ENCODE measurements at places on chromosomes 12 and 14. TPM values are rescaled to one million over a fixed set of nuclear protein-coding genes. Genes with fewer than 3 reads are reported as not detected.

GRCh38 chr14:29913566-29913965 lies 14.1 kb downstream of the PRKD1 start:
- no peak for DNase-seq

- DNase-seq: no peak
Observed at GRCh38 chr12:57604454-57604991, at the start of gene DTX3. Gene DTX3, plus strand, starts transcription at chr12:57604824. Its CDS starts 1,694 bp downstream, at chr12:57606518.

- DNase-seq: peak; percentile 63
Observed at GRCh38 chr14:104800771-104801519, at the start of gene ZBTB42. Gene ZBTB42, plus strand, starts transcription at chr14:104801101. Its CDS starts 97 bp downstream, at chr14:104801198.

Gene SSPN
- total RNA-seq: 0.39 TPM

Gene CACNB3
- total RNA-seq: 8.1 TPM

Gene ACSS3
- 0.26 TPM for total RNA-seq

Gene BATF
- 5.7 TPM for total RNA-seq

Gene CLEC12A
- total RNA-seq: not detected

Gene VWF
- 467 TPM for total RNA-seq

Gene TAS2R20
- 2.3 TPM for total RNA-seq

Gene LEMD3
- 21.8 TPM for total RNA-seq

GRCh38 chr12:76101739-76102385 lies 17.4 kb upstream of the NAP1L1 start:
- no peak for DNase-seq

DNA sequence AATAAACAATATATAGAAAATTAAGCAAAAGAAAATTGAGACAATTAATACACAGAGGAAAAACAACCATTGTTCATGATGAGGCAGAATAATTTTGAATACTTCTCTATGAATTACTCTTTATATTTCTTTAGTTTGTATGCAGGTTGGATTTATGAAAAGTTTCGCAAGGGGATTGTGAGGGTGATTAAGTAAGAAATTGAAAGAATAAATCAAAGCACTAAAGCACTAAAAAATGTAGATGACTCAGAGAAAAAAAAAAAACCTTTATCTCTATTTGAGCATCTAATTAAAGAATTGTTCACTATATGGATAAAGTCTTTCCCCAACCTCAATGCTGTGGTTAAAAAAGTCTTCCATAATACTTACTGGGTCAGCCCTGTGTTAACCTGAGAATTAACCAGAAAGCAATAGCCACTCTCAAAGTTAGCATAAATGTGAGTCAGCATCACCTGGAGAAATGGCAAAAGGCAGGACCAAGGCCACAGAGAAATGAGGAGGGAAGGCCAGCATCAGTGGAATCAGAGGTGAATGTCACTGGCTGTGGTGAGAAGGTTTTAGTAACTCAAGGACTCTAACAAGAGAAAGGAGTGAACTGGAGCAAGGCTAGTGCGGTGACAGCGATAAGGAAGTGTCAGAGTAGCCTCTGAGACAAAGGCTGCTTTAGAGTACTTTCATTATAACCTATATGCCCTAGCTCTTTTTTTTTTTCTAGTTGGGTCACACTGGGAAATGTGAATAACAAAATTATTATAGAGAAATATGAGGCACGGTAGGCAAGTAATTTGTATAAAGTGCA lies 310.4 kb downstream of the KCNC2 start:
- DNase-seq: no peak

- DNase-seq: no peak
Observed at GRCh38 chr14:89613260-89614008, 196.4 kb upstream of the FOXN3 start.

GRCh38 chr14:82725213-82725612 lies 1191.6 kb upstream of the SEL1L start:
- no peak for DNase-seq

Gene MTERF2
- total RNA-seq: 6.2 TPM

Gene BBS10
- total RNA-seq: 8.6 TPM

Gene C3AR1
- 0.13 TPM for total RNA-seq

Gene SCN8A
- 0.38 TPM for total RNA-seq

DNA sequence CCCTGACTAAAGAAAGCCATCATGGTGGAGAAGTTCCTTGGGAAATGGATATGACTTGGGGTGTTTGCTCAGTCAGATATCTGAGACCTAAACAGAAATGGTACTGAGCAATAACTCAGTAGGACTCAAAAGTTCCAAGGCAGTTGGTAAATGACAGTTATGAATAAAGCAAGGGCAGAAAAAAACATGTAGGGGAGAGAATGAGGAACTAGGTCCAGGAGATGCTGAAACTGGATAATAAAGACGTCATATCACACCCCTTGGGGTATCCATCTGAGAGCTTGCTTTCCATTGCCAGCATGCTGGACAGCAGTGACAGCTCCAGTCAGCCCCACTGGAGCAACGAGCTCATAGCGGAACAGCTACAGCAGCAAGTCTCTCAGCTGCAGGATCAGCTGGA lies 37.5 kb downstream of the RPGRIP1 start:
- DNase-seq: no peak

DNA sequence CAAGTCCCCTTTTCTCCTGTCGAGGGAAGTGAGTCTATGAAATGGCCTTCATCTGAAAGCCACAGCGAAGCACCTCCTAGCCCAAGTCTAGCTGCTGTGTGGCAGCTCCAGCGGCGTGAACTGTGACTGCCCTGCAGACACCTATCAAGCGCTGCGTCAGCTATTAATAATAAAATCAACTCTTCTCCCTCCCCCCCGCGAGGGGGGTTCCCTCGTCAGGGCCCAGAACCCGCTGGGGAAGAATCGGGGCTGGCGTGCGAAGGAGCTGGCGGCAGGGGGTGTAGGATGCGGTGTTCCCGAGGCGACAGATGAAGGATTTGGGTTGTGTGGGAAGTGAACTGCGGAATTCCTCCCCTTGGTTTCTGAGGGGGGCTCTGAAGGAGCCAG lies 662 bp upstream of the ATP2A2 start:
- no peak for DNase-seq

DNA sequence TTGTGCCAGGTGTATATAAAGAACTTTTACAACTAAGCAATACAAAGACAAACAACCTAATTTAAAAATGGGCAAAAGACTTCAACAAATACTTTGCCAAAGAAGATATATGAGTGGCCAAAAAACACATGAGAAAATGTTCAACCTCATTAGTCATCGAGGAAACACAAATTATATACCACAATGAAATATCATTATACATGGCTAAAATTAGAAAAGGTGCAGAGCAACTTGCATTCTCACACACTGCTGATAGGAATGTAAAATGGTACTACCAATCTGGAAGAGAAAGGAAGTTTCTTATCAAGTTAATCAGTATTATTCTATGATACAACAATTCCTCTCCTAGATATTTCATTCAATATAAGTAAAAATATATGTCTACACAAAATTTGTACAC lies 131.6 kb upstream of the FRMD6 start:
- DNase-seq: peak; percentile 65

DNA sequence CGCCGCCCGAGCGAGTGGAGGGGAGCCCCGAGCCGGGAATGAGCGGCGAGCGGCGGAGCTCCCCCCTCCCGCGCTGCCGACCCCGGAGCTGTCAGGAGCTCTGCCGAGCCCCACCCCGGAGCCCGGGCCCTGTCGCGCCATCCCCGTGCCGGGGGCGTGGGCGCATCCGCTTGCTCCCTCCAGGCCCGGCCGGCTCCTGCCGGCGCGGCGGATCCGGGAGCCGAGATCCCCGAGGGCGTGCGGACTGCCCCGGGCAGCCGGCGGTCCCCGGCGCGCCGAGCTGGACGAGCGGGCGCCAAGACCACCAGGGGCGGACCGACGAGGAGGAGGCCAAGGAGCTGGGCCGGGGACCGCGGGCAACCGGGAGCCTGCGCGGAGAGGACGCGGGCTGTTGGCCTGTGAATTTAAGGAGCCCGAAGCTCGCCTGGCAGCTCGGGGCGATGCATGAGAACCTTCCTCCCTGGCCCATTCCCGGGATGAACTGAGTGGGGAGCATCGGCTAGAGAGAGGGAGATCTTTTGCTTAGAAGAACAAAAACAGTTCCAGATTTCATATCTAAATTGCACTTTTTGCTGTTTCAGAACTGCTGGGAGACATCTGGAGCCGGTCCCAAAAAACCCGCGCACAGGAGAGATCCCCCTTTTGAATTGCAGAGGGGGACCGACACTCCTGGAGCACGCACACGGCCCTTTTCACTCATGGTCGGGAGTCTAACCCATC lies 2.0 kb downstream of the PTHLH start:
- no peak for DNase-seq

Gene GLI1
- total RNA-seq: under 0.01 TPM

- no peak for DNase-seq
Observed at GRCh38 chr12:47731723-47732122, 6.4 kb upstream of the ENDOU start.

DNA sequence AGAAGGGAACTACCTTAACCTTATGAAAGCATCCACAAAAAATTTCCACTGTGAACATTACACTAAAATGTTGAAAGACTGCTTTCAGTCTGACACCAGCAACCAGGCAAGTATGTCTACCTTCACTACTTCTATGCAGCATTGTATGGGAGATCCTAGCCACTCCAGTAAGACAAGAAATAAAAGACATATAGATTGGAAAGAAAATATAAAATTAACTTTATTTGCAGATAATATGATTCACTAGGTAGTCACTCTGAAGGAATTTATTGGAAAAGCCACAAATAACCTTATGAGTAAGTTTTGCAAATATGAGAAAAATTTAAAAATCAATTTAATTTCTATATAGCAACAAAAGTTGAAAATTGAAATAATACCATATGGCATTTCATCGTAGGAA lies 172.0 kb downstream of the RERGL start:
- DNase-seq: no peak

DNA sequence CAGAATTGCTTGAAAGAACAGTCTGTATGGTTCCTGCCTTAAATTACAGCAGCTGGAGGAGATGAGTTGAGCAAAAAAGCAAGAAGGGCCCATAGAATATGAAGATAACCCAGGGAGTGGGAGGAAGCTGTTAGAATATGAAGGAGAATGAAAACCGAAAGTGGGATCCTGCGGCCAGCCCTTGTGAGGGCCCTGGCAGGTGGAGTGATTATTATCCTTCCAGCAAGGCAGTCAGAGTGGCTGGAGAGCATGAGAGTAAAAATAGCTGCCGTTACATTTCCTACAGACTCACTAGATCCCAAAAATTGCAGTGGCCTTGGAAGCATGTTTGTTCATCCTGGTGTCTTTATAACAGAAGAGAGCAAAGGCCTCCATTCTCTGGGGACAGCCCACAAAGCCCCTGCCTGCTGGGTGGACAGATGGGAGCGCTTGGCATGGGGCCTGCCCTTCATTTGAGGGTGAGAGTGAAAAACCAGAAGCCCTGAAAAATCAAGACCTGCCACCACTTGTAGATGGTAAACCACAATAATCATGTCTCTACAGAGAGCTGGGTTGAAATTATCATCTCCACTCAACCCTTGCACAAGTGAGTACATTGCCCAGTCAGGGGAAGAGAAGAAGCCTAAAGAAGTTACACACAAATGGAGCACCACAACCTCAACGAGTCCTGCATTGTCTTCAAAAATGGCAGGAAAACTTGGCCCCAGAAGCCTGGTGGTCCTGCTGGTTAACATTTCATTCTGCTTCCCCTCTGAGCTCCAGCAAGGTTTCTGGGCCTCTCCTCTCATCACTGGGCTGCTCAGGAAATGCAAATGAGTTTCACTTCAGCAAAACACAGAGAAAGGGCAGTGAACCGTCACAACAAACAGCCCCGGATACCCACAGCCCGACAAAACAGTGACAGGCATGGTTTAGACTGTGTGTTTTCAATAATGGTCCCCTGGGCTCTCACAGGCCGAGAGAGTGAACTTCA lies 20.5 kb downstream of the ZDHHC22 start:
- no peak for DNase-seq

DNA sequence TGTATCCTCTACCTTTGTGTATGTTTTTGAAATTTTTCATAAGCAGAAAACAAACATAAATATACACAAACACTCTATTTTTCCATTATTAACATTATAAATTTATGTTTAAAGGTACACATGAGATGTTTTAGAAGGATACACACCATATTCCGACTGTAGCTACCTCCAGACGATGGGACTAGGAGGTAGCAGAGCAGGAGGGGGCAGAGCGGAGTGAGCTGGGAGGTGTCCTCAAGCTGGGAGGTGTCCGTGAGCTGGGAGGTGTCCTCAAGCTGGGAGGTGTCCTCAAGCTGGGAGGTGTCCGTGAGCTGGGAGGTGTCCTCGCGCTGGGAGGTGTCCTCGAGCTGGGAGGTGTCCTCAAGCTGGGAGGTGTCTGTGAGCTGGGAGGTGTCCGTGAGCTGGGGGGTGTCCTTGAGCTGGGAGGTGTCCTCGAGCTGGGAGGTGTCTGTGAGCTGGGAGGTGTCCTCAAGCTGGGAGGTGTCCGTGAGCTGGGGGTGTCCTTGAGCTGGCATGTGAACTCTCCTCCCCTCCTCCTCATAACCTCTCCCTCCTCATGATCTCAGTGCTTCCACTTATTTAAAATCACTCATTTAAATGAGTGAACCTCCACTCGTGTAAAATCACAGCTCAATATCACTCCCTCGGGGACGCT lies 346.9 kb upstream of the SFSWAP start:
- no peak for DNase-seq

- DNase-seq: no peak
Observed at GRCh38 chr12:48978291-48978740, at the start of gene WNT1. Gene WNT1, plus strand, starts transcription at chr12:48978322. Its CDS starts 329 bp downstream, at chr12:48978651.

- no peak for DNase-seq
Observed at GRCh38 chr14:87489196-87489819, 503.7 kb downstream of the GALC start.

- DNase-seq: no peak
Observed at GRCh38 chr14:60744566-60744965, 10.0 kb downstream of the MNAT1 start.
